ENCODE measurements at places on chromosomes 5 and 9.

DNA sequence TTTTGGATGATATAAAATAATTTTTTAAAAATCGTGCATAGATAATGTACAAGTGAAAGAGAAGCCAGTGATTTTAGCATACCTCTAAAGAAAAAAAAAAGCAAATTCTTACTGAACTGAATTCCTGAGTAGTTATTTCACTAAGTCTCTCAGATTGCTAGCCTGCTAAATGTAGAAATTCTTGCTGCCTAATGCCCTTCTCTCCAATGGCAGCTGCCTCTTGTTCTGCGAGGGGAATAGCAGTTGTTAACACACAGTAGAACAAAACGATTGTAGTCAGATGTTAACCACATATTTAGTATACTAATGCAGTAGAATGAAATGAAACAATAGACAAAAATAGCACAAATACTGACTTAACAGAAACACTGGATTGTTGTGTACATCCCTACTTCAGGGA, 26.8 kb downstream of the SMAD5 start:
- no peak for DNase-seq

GRCh38 chr5:138932171-138932810, 57.2 kb upstream of the LRRTM2 start:
- no peak for DNase-seq

GRCh38 chr5:143101121-143101520, 302.4 kb downstream of the NR3C1 start:
- DNase-seq, result no peak

- DNase-seq, result no peak
Observed at GRCh38 chr9:81625969-81626368, 63.4 kb downstream of the TLE1 start.

- DNase-seq, result peak; percentile 63
Observed at GRCh38 chr9:34987160-34987901, 2.2 kb upstream of the DNAJB5 start.

DNA sequence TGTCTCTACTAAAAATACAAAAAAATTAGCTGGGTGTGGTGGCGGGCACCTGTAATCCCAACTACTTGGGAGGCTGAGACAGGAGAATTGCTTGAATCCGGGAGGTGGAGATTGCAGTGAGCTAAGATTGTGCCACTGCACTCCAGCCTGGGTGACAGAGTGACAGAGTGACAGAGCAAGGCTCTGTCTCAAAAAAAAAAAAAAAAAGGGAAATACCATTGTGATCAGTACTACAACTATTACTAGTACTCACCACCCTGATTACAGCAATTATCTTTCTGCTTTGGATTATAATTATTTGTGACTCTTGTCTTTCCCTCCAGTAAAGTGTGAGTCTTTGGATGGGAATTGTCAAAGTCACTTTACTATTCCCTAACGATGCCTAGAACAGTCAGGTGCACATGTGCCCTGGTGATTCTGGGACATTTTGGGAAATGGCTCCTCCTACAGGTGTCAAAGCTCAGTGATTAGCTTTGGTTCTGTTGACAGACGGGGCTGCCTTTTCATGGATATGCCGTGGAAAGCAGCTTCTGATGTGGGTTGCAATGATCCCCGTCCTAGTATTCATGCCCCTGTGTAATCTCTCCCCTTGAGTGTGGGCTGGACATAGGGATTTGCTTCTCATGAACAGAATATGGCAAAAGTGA, 31.8 kb upstream of the FRRS1L start:
- DNase-seq, result no peak

- no peak for DNase-seq
Observed at GRCh38 chr9:89739511-89739910, 134.7 kb downstream of the GADD45G start.

DNA sequence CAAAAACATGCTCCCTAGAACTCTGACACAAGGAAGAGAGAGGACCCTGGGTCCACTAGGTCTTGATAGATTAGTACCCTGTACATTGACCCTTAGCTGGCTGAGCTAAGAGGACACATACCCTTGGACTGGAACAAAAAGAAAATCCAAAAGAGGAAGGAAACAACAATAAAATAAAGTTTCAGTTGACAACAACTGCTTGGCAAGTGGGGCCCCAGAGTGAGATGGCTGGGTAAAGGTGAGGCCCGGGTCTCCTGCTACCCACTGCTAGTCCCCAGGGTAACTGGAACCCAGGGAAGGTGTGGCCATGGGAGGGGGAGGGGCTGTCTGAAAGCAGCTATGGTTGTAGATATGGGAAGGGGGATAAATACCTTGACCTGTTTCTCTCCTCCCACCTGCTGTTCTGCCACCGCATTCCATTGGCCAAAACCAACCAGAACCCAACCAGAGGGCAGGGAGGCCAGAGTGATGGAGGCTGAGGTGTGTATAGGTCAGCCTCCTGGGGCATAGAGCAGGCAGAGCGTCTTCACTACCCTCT, 11.7 kb downstream of the TAL2 start:
- no peak for DNase-seq

GRCh38 chr5:135151256-135151655, 117.2 kb upstream of the PITX1 start:
- DNase-seq, result no peak

Measured in CD14-positive monocyte (primary cell).